ENCODE measurements at places on chromosomes 2 and 18. TPM values are rescaled to one million over a fixed set of nuclear protein-coding genes. Genes with fewer than 3 reads are reported as not detected.
A peak's percentile ranks its signal among the peaks of the same experiment; 100 is the strongest.

Gene CDH19
- not detected for total RNA-seq

Gene ITGA4
- total RNA-seq: 176 TPM

Gene PER2
- total RNA-seq: 9.3 TPM

Gene GATA6
- 0.59 TPM for total RNA-seq

Gene WNT6
- 0.13 TPM for total RNA-seq

Gene ALPP
- not detected for total RNA-seq

- no peak overlapping the region for H3K4me3 ChIP-seq
- no peak overlapping the region for H3K27ac ChIP-seq
- H3K4me1 ChIP-seq: no peaks in the 10 kb centered on the region
- no peaks in the 10 kb centered on the region for H3K36me3 ChIP-seq
Observed at GRCh38 chr18:11066038-11066437, 83.3 kb downstream of the PIEZO2 start.

DNA sequence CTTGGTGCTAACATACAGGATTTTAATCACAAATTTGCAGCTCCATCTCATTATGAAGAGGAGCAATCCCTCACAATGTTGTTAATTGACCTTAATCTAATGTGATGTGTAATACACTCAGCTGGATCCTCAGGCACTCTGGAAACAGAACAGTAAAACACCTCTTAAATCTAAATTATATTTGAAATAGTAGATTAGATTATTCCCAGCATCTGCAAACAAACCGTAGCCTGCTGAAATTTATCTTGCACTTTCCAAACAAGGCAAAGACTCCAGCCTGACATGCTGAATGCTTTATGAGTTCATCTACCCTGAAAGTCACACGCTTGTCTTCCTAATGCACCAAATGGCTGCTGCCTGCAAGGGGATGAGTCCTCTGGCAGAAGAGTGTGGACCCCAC lies 402.3 kb upstream of the GYPC start:
- no peak overlapping the region for H3K27ac ChIP-seq
- H3K4me3 ChIP-seq: no peak overlapping the region
- no peak for DNase-seq
- no peaks in the 10 kb centered on the region for H3K4me1 ChIP-seq
- H3K27me3 ChIP-seq: no peaks in the 10 kb centered on the region

- H3K27me3 ChIP-seq: no peaks in the 10 kb centered on the region
- no peak for DNase-seq
- no peak overlapping the region for H3K27ac ChIP-seq
- H3K4me1 ChIP-seq: no peaks in the 10 kb centered on the region
Observed at GRCh38 chr2:151844211-151844896, 16.1 kb upstream of the ARL5A start.

DNA sequence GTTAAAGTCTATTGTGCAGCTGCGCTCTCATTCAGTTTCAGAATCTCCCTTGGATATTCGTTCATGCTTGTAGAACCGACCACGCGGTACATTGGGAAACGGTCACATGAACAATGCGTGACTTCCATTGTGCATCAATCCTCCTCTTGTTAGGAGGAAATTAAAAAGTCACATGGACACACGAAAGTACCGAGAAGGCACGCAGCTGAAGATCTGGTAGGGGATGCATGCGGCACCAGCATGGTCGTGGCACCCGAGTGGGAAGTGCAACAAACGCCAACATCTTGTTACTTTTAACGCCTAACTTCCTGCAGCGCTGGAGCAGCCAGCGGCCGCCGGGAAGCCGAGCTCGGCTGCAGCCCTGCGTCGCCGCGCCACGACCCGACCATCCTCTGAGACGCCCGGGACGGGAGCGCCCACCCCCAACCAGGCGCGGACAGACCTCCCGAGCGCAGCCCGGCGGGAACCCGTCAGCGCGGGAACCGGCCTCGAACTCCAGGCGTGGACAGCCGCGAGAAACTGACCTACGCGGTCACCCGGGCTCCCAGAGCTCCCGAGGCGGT lies 412 bp downstream of the OSBPL1A start:
- no peaks in the 10 kb centered on the region for H3K36me3 ChIP-seq
- peak overlapping the region; percentile 79 for H3K4me3 ChIP-seq
- H3K4me1 ChIP-seq: peaks cover 4% of the 10 kb centered on the region
- H3K27ac ChIP-seq: no peak overlapping the region

DNA sequence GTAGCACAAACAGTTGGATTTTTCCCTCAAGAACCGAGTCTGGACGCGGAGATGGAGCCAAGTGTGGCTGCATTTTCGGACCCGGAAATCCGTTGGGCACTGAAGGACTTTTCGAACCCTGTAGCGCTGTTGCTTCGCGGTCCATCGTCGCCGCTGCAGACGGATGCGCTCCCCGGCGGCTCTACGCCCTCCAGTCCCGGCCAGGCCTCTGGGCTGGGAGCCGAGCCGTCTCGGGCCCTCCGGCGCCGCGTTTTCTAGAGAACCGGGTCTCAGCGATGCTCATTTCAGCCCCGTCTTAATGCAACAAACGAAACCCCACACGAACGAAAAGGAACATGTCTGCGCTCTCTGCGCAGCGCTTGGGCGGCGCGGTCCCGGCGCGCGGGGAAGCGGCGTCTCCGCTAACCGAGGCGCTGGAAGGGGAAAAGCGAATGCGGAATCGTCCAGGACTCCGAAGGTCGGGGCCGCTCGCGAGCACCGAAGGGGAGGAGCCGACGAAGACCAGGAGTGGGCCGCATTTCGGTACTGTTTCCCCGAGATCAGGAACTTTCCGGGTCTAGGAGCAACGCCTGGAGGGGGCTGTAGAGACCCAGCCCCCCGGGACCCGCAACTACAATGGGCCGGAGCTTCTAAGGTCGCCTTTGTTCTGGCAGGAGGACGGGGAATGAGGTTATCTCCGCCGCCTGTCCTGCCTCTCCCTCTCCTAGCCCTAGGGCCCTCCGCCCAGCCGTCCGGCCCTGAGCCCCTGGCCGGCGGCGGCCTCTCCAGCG lies 3.2 kb downstream of the EMX1 start:
- H3K4me1 ChIP-seq: peaks cover 56% of the 10 kb centered on the region
- H3K4me3 ChIP-seq: no peak overlapping the region
- peaks cover 89% of the 10 kb centered on the region for H3K27me3 ChIP-seq
- no peak for DNase-seq

- no peaks in the 10 kb centered on the region for H3K36me3 ChIP-seq
- H3K4me3 ChIP-seq: no peak overlapping the region
- no peak overlapping the region for H3K27ac ChIP-seq
- no peak for DNase-seq
- no peaks in the 10 kb centered on the region for H3K27me3 ChIP-seq
Observed at GRCh38 chr2:219831957-219832356, 204.5 kb downstream of the SLC4A3 start.

DNA sequence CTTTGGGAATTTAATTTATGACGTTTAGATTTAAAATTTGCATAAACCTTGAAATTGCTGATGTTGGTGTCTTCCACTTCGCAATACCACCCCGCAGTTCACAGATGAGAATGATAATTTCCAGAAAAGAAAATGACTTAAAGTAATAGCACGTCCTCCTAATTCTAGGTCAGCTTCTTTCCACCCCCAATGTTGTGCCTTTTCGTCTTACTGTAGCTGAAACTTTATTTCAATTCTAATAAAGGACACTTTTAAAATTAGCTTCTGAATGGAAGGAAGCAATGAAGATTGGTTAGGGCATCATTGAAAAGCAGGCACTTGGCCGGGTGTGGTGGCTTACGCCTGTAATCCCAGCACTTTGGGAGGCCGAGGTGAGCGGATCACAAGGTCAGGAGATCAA lies 107.4 kb downstream of the MYCN start:
- DNase-seq: no peak
- H3K27ac ChIP-seq: no peak overlapping the region
- peaks cover 5% of the 10 kb centered on the region for H3K27me3 ChIP-seq
- H3K36me3 ChIP-seq: no peaks in the 10 kb centered on the region

DNA sequence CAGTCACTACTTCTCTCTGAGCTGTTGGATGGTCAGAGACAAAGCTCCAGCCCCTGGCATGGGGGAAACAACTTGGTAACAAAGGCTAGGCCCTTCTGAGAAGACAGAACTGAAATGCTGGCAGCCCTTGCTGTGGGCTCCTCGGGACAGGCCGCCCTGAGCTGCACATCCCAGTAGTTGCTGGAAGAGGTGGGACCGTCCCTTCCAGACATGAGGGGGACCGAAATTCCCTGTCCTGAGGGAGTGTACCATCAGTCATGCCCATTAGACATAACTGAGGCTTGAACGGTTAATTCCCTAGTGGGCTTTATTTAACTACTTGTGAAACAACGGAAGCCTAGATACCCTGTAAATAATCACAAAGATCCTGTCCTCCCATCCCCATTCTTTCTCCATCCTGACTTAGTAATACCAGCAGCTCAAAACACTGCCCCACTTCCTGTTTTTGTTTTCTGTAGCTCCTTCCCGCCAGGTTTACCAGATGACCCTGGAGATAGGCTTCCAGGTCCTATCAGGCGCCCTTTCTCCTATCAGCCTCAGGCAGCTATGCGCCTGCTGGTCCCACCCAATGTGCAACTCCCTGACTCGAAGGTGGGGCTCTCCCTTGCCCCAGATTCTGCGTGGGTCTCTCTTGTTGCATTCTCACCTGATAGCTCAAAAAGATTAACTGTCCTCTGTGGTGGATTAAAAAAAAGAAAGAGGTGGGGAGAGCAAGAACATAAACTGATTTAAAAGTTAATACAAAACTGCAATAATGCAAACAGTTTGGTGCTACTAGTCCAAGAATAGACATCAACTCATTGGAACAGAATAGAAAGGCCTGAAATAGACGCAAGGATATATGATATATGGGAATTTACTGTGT lies 37.0 kb upstream of the NT5DC4 start:
- H3K27ac ChIP-seq: no peak overlapping the region
- H3K27me3 ChIP-seq: no peaks in the 10 kb centered on the region
- no peaks in the 10 kb centered on the region for H3K36me3 ChIP-seq
- peaks cover 11% of the 10 kb centered on the region for H3K4me1 ChIP-seq
- DNase-seq: no peak
- H3K4me3 ChIP-seq: no peak overlapping the region

DNA sequence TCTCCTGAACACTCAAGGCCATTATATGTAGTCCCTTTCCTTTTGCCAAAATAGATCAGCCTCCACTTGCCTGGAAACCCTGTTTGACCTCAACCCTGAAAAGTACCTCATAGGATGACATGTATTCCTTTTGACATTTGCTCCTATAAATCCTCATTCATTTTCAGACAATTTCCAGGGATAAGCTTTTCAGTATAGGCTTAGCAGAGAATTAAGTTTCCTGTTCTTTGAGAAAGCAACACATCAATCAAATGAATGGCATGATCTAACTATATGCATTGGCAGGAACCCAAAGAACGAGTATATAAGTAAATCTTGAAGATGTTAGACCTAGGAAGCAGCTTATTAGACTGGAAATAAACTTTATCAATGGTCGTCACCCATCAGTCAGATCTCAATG lies 483.0 kb downstream of the CCDC85A start:
- no peak for DNase-seq
- no peak overlapping the region for H3K27ac ChIP-seq
- H3K27me3 ChIP-seq: no peaks in the 10 kb centered on the region
- no peaks in the 10 kb centered on the region for H3K36me3 ChIP-seq
- no peak overlapping the region for H3K4me3 ChIP-seq
- no peaks in the 10 kb centered on the region for H3K4me1 ChIP-seq

DNA sequence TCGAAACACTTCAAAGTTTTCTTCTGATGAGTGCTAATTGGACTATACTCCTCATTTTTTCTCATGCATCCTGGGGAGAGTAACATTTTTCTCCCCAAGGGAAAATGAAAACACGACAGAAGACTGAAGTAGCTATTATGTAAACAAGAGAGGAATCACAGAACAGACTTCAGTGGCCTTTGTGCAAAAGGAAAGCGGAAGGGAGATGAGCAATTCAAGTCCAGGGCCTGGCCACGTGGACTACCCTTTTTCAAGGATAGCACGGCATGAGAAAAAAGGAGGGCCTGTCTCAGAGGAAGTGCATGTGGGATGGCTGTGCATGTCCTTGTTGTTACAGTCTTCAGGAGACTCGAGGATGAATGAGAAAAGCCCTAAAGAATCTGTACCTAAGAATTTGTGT lies 43.8 kb upstream of the KCNE4 start:
- no peak for DNase-seq

All from T-cell (primary cell).